ENCODE measurements at places on chromosomes 6 and 20.

DNA sequence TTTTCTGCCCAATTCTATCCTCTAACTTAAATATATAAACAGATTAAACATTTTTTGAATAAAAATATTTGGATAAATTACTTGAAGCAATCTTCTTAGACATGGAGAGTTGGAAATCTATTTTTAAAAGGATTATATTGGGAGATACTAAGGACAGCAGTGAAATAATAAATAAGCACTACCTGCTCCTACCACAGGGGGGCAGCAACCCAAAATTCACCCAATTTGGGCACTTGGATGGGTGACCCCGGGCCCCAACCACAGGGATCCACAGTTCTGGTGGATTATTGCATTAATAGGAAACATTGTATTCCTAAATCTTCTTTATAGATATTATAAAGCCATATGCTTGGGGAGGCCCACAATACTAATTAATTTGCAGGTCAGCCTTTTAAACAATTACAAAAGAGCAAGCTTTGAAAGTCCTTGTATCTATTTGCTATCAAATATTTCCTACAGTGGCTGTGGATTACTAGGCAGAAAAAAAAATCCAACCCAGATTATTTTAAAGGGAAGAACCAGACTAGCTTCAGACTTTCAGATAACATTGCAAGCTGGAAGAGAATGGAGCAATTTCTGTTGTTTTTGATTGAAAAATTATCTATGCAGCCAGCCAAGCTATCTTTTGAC lies 66.4 kb upstream of the PDE10A start:
- DNase-seq: no peak

DNA sequence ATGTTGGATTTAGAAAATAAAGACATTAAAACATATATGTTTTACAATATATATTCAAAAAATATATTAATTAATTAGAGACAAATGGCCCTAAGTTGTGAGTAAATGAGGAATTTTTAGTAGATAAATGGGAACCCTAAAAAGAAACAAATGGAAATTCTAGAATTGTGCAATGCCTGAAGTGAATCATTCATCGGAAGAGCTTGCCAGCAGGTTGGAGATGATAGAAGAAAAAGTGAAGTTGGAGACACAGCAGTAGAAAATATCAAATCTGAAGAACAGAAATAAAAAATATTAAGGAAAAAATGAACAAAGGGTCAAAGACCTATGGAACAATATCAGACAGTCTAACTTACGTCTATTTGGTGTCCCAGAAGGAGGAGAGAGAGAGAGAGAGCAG lies 109.4 kb upstream of the NEDD9 start:
- DNase-seq: no peak

- DNase-seq: no peak
These were observed 89.8 kb upstream of the LAMP5 start for GRCh38 chr20:9424551-9424950.

- DNase-seq: no peak
These were observed 4.0 kb upstream of the BPI start for GRCh38 chr20:38299963-38300362.

DNA sequence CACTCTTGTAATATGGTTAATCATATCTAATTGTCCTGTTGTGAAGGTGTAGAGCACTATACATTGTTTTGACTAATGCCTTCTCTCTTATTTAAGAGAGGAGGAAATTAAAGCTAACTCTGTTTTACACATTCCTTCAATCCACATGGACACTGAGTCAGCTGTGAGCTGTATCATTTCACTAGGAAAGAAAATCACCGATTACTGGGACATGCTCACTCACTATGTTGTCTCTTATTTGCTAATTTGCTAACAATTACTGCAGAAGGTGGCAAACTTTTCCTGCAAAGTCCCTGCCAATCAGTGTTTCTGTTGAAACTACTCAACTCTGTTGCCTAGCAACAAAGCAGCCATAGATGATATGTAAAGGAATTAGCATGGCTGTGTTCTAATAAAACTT lies 98.2 kb downstream of the BCAS1 start:
- DNase-seq: no peak

DNA sequence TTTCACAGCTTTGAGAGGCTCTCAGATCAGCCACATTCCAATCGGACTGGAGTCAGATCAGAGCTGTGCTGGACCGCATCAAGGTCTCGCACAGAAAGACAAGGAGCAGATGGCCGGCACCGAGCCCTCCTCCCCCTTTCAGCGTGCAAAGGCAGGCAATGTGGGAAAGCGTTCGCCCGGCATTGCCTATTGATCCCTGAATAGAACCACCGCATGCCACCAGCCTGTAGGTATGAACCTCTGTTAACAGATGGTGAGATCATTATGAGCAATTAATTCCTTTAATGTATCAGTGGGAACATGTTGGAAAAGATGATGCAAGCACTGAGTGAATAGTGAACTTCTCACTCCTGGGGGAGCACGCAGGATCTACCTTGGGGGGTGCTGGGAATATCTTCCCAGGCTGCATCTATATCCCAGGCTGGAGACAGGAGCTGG lies 117.5 kb upstream of the ID4 start:
- no peak for DNase-seq

GRCh38 chr20:33113387-33113908 lies 34.0 kb downstream of the BPIFB4 start:
- DNase-seq: no peak

- DNase-seq: no peak
These were observed 6.2 kb downstream of the BEND6 start for GRCh38 chr6:56961151-56961550.

GRCh38 chr6:98516206-98516605 lies 318.2 kb upstream of the POU3F2 start:
- no peak for DNase-seq

GRCh38 chr20:19735446-19735845 lies 22.6 kb upstream of the RIN2 start:
- DNase-seq: no peak

DNA sequence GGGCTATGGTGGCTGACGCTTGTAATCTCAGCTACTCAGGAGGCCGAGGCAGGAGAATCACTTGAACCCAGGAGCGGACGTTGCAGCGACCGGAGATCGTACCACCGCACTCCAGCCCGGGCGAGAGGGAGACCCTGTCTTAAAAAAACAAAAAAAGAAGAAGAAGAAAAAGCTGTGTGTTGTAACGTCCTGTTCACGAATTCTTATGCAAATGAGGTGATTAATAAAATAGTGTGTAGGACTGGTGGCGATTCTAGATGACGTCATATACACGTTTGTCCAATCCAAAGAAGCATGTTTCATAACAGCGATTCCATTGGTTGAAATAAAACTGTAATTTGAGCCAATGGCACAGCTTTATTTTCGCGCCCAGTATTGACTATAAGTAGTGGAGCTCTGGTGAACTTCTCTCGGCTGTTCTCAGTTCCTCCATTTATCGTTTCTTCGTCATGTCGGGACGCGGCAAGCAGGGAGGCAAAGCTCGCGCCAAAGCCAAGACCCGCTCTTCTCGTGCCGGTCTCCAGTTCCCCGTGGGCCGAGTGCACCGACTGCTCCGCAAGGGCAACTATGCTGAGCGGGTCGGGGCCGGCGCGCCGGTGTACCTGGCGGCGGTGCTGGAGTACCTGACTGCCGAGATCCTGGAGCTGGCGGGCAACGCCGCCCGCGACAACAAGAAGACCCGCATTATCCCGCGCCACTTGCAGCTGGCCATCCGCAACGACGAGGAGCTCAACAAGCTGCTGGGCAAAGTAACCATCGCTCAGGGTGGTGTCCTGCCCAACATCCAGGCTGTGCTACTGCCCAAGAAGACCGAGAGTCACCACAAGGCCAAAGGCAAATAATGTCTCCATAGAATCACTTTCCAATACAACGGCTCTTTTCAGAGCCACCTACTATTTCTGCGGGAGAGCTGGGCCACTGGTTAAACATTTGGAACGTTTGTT lies 47.0 kb downstream of the OR2B2 start:
- DNase-seq: peak; percentile 37

- no peak for DNase-seq
These were observed 95.6 kb downstream of the LAMP5 start for GRCh38 chr20:9609887-9610502.

DNA sequence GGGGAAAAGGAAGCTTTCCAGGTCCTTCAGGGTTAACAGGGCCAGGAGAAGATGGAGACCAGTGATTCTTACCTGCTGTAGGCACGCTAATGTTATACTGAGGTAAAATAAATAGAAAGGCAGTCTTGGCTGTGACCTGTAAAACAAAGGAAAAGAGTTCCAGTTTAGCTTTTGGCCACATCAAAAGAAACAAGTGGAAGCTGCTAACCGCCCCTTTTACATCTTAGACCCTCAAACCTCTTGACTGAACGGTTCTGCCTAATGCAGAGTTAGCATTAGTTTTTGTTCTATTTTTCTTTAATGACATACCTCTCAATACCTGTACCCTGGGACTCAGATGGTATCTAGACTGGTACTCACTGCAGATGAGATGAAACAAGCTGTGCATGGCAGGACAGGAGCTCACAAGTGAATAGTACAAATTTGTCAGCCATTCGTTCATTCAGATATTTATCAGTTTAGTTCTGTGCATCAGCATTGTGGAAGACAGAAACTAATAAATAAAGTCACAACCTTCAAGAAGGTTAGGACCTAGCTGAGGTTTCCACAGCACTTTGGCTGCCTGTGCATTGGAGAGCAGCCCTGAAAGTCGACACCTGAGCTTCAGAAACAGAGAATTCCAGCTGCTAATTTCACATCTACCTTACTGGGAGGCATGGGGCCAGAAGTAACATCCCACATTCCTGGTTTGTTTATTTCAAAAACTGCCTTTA lies 41.0 kb downstream of the TRAM2 start:
- no peak for DNase-seq

- peak; percentile 20 for DNase-seq
These were observed 645 bp downstream of the REV3L start for GRCh38 chr6:111482188-111482958.

DNA sequence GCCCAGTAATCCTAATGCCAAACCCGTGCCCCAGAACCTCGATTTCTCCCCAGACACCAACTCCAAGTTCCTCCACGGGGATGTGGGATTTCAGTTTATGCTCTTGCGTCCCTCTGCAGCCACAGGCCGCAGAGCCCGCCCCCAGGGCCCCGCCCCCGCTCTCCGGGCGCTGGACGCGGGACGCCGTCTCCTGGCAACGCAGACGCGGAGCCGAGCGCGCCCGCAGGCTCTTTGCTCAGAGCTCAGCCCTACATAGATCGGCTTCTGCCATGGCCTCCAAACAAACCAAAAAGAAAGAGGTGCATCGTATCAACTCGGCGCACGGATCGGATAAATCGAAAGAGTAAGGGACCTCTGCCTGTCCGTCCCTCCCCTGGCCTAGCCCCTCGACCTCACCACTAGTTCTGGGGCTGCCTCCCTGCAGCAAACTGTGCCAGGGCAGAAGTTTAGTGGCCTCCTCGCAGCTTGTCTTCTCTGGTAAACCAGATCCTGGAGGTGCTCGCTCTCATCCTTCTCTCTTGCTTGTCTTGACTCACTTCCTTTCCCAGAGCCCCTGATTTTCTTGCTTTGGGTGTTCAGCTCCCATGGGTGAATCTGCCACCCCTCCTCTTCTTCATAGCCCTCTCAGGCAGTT lies at the start of gene ADGB:
TSS of gene ADGB (plus strand) at position 201 of the 634 bp plus-strand sequence. CDS start at position 270, 69 bp downstream.
- DNase-seq: no peak

- DNase-seq: no peak
These were observed 26.5 kb upstream of the RNF24 start for GRCh38 chr20:4041748-4042411.

GRCh38 chr20:51176876-51177275 lies 154.0 kb upstream of the KCNG1 start:
- no peak for DNase-seq

DNA sequence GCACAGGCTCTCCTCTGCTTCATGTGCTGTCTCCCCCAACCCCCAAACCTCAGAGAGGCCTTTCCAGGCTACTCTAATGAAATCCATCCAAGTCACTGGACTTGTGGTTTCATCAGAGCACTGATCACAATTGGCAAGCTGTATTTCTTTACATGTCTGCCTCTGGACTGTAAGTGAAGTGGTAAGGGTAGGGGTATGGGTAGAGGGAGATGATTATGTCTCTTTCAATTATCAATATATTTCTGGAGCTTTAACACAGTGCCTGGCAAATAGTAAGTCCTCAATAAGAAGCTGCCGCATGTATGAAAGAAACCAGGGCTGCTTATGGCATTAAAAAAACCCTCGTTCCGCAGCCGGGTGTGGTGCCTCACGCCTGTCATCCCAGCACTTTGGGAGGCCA lies 5.4 kb downstream of the TRERF1 start:
- DNase-seq: no peak

DNA sequence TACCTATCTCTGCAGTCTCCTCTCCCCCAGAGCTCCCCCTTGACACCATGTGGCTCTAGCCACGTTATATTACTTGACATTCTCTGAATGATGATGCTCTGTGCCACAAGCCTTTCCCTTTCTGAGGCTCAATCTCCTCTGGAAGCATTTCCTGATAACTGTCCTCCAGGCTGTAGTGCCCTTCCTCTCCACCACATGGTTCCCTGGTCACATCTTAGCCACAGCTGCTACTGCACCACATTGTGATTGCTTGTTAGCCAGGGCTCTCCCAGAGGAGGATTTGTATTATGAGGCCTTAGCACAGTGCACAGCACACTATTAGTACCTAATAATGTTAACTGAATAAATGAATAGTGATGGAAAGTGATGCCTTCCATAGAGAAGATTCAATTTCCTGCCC lies 63.9 kb upstream of the RCAN2 start:
- DNase-seq: no peak

DNA sequence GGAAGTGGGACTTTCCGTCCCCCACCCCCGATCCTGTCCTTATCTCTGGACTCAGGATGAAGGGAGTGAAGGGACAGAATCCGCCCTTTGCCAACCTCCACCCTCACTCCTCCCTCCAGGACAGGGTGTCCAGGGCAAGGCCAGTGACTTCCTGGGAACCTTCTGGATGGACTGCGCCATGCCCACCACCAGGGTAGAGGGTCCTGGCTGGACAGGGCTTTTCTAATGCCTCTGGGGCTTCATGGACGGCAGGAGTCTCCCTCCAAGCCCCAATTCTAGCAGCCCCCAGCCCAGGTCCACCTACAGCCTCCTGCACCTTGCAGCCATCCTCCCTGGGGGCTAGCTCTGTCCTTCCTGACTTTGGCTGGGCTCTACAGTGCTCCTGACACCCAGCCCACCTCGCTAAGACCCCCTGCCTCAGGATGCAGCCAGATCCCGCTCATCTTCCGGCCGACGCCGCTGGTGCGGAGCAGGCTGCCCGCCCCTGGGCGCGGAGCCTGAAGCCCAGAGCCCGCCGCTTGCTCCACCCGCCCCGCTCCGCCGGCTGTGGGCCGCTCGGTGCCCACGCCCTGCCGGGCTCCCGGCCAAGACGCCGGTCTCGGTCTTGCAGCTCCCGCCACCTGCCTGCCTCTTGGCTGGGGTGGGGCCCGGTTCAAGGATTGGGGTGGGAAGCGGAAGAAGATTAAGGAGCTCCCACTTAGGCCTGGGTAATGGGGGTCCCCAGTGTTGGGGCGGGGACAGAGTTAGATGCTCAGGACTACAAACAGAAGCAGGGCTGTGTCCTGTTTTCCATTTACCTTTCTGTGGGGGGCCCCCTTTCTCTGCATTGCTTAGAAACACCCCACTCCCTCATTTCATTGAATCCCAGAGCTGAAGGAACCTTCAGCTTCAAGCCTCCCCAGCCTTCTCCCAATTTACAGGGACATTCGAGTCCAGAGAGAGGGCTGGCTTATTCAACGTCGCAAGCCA lies 72.8 kb downstream of the MDGA1 start:
- DNase-seq: no peak

GRCh38 chr6:149368065-149368464 lies 32.0 kb upstream of the SUMO4 start:
- DNase-seq: no peak

- DNase-seq: no peak
These were observed 148.6 kb downstream of the DHX35 start for GRCh38 chr20:39110819-39111136.

GRCh38 chr20:25226433-25227316 lies 21.2 kb upstream of the PYGB start:
- no peak for DNase-seq

- DNase-seq: no peak
These were observed 1.6 kb downstream of the TBC1D20 start for GRCh38 chr20:460707-461106.

Data from stimulated activated CD8-positive, alpha-beta memory T cell treated with anti-CD3 and anti-CD28 coated beads, Interleukin-15, amount 100 ng/mL, for 24 hours (primary cell).